ENCODE measurements at places on chromosomes 3 and 15.
A peak's percentile ranks its signal among the peaks of the same experiment; 100 is the strongest.

GRCh38 chr3:28905798-28906197 lies 375.1 kb upstream of the RBMS3 start:
- DNase-seq: no peak

DNA sequence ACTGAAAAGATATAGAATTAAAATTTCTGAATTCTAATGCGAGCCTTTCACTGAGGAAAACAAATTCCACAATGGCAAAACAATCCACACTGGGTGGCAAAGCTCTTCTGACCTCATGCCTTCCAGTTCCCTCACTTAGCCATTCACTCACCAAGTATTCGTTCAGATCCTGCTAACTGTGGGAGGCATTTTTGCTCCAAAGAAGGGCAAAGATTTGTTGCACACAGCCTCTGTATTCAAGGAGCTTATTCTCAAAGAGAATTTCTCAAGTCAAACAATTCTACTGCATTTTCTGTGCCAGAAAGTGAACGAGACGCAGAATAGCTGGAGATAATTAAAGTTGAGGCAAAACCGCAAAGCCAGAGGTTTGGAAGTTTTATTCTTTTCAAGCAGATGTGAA lies 77.3 kb downstream of the CPNE4 start:
- DNase-seq: no peak

- DNase-seq: no peak
Measured at GRCh38 chr3:112654979-112655378, 14.0 kb upstream of the CCDC80 start.

DNA sequence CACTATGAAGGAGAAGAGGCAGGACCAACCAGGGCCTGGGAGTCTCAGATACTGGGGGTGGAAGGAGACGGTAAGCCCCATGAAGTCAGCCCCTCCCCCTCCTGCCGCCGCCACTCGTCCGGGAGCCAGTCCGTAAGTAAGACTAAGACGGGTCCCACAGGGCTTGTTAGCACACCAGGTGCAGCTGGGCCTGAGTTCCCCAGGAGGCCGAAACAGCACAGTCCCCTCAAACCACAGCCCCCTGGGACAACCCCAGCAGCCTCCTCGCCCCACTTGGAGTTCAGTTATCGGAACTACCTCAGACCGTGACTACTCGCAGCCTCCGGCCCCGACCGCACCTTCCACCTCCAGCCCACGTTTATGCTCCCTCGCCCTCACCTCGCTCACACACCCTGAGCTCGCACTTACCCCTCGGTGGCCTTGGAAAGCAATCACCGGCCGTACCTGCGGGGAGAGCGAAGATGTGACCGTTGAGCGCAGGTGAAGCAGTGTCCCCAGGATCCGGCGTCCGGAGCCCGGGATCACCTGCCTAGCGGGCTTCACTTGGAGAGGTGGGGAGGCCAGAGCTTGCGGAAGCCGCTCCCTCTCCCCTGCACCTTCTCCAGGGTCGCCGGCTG lies 557 bp downstream of the ELL3 start:
- peak; percentile 64 for DNase-seq

DNA sequence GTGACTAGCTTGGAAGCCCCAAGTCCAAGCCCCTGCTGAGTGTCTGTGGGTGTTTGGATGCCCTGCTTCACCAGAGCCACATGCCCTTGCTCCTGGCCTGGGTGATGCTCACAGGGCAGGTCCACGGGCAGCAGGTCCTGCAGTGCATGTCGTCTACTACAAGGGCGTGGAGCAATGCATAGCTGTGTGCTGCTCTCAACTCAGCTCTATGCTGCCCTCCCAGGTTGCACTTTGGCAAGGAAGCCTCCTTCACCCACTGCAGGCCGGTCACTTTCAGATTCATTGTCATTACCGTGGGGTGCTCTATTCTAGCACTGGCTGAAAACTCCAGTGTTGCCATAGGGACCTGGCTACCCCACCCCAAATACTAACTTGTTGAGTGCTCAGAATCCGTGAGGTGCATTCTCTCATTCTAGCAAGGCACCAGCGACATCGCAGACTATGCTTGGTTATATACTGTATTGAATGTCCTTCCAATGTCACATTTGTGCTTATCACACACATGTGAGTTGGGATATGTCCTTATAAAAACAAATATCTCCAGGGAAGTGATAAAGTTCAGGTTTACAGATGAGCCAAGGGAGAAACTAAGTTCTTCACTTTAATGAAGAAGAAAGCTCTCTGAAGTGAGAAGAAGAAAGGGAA lies 51.8 kb downstream of the GRAMD1C start:
- no peak for DNase-seq

GRCh38 chr3:72186400-72186855 lies 401.5 kb upstream of the PROK2 start:
- DNase-seq: no peak

DNA sequence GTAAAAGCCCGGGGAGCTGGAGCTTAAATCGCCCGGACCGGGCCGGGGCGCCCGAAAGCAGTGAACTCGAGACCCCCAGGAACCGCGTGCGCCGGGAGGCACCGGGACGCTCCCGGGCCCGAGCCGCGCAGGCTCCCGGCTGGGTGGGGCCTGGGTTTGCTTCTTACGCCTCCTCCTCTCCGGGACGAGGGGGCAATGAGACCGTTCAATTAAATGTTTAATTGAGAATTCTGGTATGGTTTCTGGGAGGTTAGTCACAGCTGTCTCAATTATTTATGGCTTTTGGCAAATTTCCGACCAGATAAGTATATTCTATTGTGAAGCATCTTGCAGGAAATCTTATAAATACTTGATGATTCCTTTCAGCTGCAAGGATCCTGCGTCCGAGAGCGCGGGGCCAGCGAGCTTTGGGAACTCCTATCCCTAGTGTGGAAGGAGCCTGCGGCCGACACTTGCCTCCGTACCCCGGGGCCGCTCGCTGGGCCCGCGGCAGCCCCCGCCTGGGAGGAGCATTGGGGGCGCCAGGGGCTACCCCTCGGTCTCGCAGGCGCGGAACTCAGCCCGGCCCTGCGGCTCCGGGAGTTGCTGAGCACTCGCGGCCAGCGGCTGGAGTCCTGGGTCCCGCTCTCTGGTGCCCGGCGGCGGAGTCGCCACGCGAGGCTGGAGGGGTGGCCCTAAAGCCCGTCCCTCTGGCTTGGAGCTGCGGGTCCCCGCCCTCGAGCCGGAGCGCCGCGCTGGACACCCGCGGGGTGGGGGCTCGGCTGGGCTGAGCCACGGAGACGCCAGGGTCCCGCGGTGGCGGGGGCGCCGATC lies 10.3 kb downstream of the ISL2 start:
- DNase-seq: no peak

GRCh38 chr3:136044980-136045745 lies 79.6 kb downstream of the PPP2R3A start:
- DNase-seq: no peak

DNA sequence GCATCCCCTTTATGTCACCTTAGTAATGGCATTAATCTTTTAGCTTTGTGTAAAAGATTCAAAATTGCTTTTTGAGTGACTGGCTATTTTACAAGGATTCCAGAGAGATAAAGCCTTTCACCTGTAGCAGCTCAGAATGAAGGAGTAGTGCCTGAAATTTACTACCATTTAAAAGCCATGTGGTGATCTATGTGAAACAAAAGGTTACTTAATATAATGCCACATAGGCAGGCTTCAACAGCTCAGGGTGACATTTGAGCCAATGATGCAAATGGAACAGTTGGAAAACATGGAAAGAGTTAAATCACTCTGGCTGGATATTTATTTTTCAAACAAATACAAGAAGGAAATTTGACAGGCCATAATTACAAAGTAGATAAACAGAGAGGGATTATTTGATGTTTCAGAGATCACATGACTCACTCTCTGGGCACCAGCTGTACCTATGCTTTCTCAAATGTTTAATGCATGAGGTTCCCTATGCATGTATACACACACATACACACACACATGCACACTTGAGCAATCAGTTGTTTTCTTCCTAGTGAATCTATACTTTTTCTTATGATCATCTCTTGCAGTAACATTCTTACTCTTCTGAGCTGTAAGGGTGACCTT lies 171.5 kb downstream of the ZMAT3 start:
- no peak for DNase-seq

DNA sequence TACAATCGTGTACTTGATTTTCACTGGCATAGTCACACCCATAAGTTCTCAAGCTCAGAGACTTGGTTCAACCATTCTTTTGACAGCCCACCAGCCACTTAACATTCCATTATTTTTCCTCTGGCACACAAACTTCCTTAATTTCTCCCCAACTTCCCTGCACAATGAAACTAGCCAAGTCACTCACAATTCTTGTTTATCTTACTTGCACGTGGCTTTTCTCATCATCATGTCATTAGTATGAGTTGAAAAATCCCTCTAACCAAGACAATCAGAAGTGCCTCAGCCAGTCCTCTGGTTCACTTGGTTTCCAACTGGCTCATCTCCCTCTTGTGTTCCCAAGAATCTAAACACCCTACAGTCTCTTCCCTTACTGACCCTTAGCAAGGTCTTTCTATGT lies 110.5 kb upstream of the PTPRG start:
- DNase-seq: no peak

GRCh38 chr15:63819645-63820044 lies 14.1 kb downstream of the HERC1 start:
- DNase-seq: no peak

GRCh38 chr3:59535791-59536221 lies 486.0 kb upstream of the CFAP20DC start:
- DNase-seq: no peak

GRCh38 chr3:1623896-1624295 lies 474.8 kb upstream of the CNTN4 start:
- no peak for DNase-seq

DNA sequence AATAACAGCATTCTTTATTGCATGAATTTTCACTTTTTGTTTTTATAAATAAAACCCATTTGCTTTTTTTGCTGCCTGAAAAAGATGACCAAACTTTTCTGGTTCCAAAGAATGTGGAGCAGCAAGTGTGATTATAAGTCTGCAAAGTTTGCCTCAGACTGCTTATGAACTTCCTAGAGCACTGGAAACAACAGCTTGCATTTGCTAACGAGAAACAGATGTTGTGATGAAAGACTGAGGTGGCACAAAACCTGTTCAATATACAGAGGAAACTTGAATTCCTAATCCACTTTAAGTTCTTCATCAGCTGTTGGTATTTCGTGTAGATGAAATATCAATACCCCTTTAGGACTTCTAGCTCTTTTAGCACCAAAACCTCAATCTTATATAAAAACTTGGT lies 9.3 kb downstream of the ZPLD1 start:
- no peak for DNase-seq

DNA sequence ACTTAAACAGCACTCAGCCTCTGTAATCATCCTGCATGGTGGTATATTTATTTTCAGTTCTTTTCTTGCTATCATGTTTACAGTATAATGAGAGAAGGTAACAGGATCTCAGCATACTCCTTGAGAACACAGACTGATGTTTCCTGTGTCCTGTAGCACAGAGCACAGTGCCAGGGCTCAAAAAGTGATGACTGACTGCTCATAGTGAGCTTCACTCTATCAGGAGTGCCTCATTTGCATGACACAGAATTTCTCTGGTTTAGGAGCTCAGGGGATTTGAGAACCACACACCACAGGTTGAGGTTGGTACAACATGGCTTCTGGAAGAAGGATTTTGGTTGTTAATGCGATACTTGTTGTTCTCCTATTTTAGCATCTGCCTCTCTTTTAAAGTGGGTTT lies 68.5 kb upstream of the SLC2A2 start:
- no peak for DNase-seq

DNA sequence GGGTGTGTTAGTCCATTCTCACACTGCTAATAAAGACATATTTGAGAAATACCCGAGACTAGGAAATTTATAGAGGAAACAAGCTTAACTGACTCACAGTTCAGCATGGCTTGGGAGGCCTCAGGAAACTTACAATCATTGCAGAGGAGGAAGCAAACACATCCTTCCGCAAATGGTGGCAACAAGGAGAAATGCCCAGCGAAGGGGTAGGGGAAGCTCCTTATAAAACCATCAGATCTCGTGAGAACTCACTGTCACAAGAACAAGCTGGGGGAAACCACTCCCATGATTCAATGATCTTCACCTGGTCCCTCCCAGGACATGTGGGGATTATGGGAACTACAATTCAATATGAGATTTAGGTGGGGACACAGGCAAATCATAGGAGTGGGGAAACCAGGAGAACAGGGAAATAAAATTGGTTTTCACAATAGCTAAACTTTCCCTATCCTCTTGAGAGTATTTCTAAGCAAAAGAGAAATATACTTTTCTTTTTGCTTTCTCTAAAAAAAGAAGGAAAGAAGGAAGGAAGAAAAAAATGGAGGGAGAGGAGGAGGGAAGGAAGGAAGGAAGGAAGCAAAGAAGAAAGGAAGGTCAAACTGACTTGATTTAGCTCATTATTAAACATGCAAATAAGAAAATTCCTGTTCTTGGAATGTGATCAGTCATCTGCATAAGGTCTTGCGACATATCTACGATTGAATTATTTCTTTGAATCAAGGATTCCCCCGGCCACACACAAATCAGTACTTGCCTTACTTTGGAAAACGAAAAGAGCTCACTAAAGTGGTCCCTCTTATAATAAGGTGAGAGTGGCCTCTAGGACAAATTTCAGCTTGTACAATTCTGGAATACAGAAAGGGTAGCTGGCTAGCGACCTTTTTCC lies 75.2 kb downstream of the LIPC start:
- no peak for DNase-seq

DNA sequence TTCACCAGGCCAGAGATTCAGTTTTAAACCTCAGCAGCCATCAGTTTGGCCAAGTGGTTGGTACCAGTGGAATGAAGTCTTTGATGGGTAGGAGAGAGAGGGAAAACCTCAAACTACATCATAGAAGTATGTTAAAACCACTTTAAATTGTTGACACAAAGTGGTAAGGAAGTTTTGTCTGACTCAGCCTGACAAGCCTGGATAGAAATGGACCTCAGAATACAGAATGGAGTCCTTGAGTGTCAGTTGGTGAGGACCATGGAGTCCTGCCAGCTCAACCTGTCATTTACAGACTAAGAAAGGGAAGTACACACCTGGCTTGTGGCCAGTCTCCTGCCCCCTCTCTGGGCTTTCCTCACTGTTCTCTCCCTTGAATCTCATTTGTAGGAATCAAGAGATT lies 12.1 kb downstream of the EAF1 start:
- DNase-seq: no peak

GRCh38 chr3:32003380-32003779 lies 21.8 kb downstream of the ZNF860 start:
- DNase-seq: no peak

GRCh38 chr3:79954756-79955155 lies 187.0 kb upstream of the ROBO1 start:
- no peak for DNase-seq
